ENCODE measurements at places on chromosomes 6 and 20.

GRCh38 chr20:45363611-45364492 lies 896 bp downstream of the SYS1 start:
- DNase-seq = no peak

DNA sequence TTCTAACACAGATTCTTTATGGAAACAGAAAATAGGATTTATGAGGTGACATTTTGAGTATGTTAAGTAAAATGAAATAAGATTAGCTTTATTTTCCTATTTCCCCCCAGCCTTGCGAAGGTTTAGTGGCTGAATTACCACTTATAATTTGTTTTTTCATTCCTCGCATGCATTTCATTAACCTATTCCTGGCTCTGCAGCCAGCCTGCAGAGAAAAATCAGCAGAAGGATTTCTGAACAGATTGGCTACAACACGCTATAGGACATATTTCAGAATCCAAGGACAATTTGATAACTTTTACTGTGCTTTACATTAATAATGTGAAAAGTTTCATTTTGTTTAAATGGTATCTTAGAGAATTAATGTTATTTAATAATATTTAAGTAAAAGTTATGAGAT lies 162.4 kb upstream of the MMS22L start:
- DNase-seq = no peak

GRCh38 chr6:40550202-40551101 lies 36.7 kb downstream of the LRFN2 start:
- peak; percentile 10 for DNase-seq

- DNase-seq = no peak
Measured at GRCh38 chr20:41412324-41413120, 45.9 kb upstream of the EMILIN3 start.

GRCh38 chr6:12279322-12280091 lies 10.7 kb upstream of the EDN1 start:
- DNase-seq = no peak

Measured in HFF-Myc (cell line).